ENCODE measurements at places on chromosomes 11 and 22.

DNA sequence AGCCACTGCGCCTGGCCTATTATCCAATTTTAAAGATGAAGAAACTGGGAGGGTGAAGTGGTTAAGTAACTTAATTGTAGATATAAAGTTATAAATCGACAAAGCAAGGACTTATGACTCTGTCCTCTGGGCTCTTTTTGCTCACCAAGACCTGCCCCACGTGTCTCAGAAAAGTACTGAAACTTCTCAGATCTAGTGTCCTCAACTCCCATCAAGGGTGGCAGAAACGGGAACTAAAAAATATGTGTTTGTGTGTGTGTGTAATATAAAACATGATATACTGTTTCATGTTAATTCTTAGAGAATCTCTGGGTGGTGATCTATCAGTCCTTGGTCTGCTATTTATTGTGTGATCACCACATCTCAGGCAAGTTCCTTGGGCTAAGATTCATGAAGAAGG, 104.9 kb downstream of the GAB2 start:
- no peak for DNase-seq

GRCh38 chr11:16817351-16817750, 78.9 kb downstream of the C11orf58 start:
- DNase-seq, result no peak

- DNase-seq, result no peak
These were observed 70.8 kb downstream of the RAB38 start for GRCh38 chr11:88104408-88104807.

GRCh38 chr11:115425250-115425649, 79.0 kb downstream of the CADM1 start:
- no peak for DNase-seq

DNA sequence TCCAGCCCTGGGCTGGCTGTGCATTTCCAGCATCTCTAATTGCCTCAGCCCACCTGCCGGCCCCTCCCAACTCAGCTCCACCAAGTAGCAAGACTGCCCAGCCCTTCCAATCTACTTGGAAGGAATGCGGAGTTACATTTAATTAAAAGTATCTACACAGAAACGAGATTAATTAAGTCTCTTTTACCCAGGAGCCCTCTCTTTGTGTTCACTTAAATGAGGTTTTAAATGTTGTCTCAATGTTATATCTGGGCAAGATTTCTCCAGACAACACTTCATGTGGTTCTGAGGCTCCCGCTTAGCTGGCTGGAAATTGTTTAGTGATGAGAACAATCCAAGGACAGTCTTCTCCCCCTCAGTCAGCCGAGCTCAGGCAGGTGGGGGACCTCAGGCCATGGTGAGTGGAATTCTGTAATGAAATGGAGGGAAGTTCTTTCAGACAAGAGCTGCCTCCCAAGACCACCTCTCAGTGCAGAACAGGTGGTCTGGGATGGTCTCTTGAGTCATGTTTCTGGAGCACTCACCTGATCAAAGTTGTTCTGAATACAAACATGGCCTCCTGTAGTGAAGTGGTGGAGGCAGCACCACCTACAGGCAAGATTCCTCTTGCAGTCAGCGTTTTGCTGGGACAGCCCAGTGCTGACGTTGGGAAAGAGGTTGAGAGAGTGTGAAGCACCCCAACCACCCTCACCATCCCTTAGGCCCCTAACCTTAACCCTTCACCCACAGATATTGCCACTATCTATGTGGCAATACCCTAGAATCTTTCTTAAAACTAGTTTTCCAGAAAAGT, 371.6 kb downstream of the CADM1 start:
- no peak for DNase-seq

GRCh38 chr11:120680322-120680721, 168.8 kb downstream of the GRIK4 start:
- no peak for DNase-seq

DNA sequence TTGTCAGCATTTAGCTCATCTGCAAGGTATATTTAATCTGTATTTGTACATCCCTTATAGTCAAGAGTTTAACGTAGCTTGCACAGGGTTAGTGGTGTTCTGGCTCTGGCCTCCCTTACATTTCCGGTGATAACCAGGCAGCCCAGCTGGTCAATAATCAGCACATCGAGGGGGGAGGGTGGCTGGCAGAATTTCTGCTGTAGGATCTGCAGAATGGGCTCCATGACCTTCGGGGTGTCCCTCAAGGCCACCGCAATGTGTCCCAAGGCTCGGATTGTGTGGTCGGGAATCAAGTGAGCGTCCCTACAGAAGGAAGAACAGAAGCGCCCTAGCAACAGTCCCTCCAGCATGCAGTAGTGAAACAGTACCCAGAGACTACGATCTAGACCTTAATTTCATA, 25.1 kb downstream of the SERPIND1 start:
- no peak for DNase-seq

DNA sequence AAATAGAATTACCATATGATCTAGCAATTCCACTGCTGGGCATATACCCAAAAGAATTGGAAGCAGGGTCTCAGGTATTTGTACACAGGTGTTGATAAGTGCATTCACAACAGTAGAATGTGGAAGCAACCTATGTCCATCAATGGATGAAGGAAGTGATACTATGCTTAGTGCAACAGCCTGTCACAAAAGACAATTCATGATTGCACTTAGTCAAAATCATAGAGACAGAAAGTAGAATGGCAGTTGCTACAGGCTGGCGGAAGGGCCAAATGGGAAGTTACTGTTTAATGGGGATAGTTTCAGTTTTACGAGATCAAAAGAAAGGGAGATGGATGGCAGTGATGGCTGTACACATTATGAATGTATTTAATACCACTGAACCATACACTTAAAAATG, 42.0 kb downstream of the SGSM3 start:
- DNase-seq, result no peak

GRCh38 chr22:26610072-26610958, 7.5 kb downstream of the CRYBB1 start:
- no peak for DNase-seq

GRCh38 chr11:73467505-73467904, 91.3 kb downstream of the RELT start:
- no peak for DNase-seq

- DNase-seq, result no peak
These were observed 105.1 kb downstream of the TENM4 start for GRCh38 chr11:79335681-79336080.

- no peak for DNase-seq
These were observed 7.4 kb downstream of the ETS1 start for GRCh38 chr11:128579798-128580504.

DNA sequence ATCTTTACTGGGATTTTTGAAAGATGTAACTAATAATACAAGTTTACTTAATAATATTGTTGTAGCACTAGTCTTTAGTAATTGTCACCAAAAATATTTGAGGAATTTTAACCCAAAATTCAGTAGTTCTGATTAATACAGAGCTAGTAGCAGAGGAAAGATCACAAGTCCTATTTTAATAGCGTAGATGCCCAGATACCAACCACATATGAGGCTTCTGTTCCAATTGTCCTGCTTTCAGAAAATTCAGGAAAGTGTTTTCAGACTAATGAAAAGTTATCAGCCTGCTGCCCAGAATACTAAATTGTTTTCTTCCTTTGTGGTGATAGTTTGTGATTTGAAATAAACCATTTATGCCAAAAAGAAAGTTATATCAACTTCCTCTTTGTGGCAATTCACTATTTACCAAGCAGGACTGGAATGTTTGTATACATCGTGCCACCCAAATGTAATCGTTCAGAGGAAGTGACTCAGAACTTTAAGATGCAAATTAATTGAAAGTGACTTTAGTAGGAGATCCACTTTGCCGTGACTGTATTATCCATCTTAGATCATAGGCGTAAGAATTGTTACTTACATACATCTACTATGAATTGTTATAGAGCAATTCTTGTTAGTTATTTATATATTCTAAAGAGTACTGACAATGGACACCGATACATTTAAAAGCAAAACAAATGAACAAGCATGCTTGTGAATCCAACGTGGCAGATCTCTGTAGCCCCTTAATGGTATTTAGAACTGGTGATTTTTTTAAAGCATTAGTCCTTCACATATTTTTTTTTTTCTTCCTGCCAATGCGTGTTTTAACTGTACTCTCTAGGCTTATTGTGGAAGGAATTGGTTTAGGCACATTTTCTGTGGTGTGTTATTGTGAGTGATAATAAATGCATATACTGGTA, 231.0 kb downstream of the DDX10 start:
- no peak for DNase-seq

- peak; percentile 62 for DNase-seq
These were observed 43.7 kb downstream of the MED15 start for GRCh38 chr22:20550851-20551744.

GRCh38 chr11:35174666-35175065, 35.7 kb downstream of the CD44 start:
- no peak for DNase-seq

DNA sequence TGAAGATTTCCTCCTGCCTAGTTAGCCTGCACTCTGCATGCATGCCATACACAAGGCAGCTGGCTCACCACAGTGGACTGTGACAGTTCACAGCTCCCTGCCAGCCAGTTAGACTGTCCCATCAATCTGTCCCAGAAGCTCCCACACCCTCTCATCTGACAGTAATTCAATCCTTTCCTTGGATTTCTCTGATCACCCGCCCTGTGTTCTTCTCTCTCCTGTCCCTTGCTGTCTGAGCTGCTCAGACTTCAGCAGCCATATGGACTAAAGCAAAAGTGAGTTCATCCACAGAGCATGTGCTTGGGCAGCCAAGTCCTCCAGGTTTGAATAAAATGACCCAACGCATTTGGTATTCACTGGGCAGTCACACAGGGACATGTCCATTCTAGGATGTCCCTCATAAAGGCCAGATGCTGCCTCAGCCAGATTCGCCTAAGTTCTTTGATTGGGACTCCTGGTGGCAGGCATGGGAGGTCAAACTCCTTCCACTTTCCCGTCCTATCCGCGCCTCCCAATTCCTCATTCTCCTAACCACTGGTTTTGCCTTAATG, 54.5 kb upstream of the ZBTB44 start:
- DNase-seq, result no peak

- no peak for DNase-seq
These were observed 86.1 kb upstream of the ZBED5 start for GRCh38 chr11:10943968-10944367.

DNA sequence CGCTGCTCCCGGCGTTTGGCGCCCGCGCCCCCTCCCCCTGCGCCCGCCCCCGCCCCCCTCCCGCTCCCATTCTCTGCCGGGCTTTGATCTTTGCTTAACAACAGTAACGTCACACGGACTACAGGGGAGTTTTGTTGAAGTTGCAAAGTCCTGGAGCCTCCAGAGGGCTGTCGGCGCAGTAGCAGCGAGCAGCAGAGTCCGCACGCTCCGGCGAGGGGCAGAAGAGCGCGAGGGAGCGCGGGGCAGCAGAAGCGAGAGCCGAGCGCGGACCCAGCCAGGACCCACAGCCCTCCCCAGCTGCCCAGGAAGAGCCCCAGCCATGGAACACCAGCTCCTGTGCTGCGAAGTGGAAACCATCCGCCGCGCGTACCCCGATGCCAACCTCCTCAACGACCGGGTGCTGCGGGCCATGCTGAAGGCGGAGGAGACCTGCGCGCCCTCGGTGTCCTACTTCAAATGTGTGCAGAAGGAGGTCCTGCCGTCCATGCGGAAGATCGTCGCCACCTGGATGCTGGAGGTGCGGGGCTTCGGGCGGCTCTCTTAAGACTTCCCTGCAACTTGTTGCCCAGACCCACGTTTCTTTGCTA, at the start of gene CCND1:
CCND1 (plus strand) TSS at position 162 of the 587 bp plus-strand sequence; CDS start at position 320, 158 bp downstream.
- peak; percentile 56 for DNase-seq

GRCh38 chr11:107275632-107276031, 182.0 kb downstream of the CWF19L2 start:
- no peak for DNase-seq

GRCh38 chr11:95556011-95556341, 233.6 kb downstream of the FAM76B start:
- no peak for DNase-seq

DNA sequence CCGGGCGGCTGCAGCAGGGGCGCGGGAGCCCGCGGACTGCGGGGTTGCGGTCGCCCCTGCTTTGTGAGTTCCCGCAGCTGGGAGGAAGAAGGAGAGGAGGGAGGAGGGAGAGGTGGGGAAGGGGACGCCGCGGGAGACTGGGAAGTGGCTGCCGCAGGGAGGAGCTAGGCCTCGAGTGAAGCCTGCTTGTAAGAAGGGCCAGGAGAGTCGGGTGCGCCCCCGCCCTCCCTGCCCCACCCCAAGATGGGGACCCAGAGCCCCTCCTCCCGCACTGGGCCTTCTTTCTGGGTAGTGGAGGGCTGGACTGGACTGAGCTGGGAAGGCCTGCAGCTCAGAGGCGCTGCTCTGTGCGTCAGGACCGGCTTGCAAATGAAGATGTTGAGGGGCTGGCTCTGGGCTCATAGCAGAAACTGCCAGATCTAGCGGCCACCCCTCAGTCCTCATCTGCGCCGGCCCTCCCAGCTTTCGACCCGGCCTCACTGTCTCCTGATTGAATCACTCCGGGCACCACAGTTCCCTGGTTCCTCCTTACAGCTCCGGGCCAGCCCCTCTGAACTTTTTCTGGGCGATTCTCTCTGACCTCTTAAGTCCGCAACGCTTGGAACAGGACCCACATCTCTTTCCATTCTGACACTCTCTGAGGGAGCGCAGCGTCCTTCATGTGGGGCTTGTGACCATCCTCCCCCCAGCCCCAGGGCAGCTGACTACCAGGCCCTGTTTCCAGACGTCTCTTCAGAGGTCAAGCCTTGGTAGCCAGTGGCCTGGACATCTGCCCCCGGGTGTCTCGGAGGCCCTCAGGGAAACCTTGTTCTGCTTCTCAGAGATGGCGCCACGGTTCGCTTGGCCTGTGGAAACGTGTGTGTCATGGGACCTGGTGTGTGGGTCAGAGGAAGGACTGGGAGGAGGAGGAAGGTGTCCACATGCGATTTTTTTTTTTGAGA, 21.9 kb downstream of the SERPINH1 start:
- DNase-seq, result peak; percentile 26

DNA sequence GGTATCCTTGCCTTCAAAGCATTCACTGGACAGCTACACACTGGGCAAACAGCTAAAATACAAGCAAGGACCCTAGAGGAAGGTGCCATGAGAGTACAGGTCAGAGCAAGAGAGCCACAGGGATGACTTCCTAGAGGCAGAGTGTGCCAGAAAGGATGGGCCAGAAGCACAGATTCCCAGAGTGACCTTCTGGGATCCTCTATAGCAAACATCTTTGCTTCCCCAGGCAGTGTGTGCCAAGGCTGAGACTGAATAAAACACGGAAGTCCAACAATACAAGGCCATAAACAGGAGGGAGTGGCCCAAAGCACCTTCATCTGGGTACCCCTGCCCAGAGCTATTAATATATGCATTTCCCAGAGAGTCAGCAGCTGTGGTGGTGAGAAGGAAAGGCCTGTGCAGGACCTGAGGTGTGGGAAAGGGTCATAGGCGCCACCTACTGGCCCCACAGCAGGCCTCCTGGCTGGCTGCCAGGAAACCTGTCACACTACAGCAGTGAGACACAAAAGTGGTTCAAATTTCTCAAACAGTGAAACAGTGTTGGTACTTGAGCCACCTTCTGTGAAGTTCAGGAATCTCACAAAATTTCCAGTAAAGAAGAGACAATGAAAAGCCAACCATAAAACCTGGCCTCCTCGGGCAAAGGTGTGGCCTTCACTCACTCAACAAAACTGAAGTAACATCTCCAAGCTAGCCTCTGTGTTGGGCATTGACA, 20.3 kb downstream of the CLPB start:
- peak; percentile 74 for DNase-seq

GRCh38 chr22:30506507-30506968, 1.0 kb upstream of the SEC14L4 start:
- DNase-seq, result no peak

GRCh38 chr11:11065396-11065795, 207.5 kb upstream of the ZBED5 start:
- no peak for DNase-seq

Measured in activated naive CD4-positive, alpha-beta T cell treated with anti-CD3 and anti-CD28 coated beads, Interleukin-2, amount 50 U/mL, for 16 hours (primary cell).